CD4-positive, alpha-beta T cell treated with Interferon alpha-2 for 1 hour (primary cell): ENCODE measurements at places on chromosomes 2 and 18.

DNA sequence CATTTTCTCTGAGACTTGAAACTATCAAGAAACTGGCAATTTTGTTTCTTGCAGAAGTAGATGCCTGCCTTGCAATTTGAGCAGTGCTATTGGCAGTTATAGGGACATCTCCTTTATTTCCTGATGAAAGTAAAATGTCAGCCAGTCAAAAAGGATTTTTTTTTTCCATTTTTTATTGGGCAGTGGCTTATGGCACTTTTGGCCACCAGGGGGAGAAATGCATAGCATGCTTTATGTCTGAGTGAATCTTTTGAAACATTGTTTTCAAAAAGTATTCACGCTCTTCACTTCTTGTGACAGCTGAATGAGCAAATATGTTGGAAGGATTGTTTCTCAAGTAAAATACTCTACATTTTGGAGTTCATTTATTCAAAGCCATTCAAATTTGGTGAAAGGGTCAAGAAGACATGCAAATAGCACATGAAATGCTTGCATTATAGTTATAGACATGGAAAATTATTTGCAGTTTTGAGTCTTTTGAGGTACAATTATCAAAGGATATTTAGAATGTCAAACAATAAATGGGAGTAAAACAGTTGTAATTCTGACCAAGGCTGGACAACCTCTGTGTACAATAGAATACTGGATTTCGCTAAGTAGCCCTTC lies 491.0 kb downstream of the CDH2 start:
- DNase-seq: no peak

DNA sequence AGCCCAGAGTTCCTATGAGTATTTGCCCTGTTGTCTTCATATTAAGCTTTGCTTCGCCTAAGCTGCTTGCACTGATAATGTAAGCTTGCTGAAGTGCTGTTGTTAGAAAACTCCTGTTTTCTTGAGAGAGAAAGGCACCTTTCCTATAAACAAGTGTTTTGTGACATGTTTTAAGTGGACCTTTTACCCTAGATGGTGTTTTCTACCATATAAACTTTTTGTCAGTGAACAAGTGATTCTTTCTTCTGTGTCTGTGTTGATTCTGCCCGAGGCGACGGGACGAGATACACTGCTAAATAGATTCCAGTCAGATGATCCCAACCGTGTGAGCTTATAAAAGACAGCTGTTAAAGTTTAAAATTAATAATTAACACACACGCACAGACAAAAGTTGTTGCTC lies 24.1 kb downstream of the CABLES1 start:
- DNase-seq: no peak

DNA sequence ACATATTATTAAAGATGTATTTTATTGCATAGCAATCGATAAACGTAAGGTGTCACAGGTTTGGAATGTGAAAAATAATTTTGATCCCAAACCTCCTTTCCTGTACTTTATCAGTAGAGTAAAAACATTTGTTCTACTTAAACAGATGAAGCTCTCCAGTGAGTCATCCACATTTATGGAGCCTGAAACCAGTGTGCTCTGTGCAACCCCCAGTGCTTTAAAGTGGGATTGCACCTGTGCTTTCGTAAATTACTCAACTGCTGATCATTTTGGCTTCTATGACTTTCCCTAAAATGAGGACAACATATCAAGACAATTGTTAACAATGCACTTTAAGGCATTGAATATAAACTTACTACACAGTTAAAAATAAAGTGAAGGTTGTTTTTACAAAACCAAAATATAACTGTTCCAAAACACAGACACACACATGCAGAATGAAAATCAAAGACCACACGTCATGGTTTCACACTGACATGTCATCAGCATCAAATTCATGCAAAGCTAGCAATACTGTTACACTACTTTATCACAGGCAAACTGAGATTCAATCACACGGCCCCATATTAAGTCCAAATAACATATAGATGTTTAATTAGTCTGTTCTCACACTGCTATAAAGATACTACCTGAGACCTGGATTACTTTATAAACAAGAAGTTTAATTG lies 9.7 kb downstream of the TMEM18 start:
- DNase-seq: peak; percentile 16

DNA sequence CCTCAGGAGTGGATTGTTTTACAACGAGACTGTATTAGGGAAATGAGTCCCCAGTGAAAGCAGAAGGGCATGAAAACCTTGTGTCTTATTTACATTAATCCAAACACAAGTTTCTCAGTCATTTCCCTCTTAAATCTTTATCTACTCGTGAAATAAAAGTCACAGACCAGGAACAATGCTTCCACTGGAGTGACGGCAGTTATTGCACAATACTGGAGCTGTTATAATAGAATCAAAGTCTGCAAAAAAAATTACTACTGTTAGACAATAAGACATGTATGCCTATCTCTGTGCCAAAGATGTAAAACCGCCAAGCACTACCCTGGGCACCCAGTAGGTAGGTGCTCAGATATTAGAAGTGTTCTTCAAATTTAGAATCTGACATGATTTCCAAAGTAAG lies 375.5 kb downstream of the ZNF521 start:
- no peak for DNase-seq

- no peak for DNase-seq
Observed at GRCh38 chr2:191626497-191627151, 51.3 kb upstream of the NABP1 start.

DNA sequence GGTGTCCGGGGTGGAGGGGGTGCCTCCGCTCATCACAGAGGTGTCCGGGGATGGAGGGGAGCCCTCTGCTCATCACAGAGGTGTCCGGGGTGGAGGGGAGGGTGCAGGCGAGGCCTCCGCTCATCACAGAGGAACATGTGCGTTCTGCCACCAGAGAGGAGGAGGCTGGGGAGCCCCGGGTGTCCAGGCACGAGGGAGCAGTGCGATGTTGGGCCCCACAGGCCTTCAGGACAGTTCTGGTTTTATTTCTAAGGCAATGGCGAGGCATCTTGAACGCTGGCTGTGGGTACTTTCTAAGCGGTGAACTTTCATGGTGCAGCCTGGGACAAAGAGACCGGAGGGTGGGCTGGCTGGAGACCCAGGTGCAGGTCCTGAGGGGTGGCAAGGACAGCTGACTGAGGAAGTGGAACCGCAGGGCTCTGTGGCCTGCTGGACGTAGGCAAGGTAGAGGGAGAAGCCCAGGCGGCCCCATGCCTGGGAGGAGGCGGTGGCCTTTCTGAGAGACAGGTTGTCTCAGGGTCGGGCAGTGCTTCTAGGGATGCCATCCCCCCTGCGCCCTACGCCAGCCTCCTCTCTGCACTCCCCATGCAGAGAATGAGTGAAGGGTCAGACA lies 196.6 kb upstream of the SALL3 start:
- DNase-seq: no peak

DNA sequence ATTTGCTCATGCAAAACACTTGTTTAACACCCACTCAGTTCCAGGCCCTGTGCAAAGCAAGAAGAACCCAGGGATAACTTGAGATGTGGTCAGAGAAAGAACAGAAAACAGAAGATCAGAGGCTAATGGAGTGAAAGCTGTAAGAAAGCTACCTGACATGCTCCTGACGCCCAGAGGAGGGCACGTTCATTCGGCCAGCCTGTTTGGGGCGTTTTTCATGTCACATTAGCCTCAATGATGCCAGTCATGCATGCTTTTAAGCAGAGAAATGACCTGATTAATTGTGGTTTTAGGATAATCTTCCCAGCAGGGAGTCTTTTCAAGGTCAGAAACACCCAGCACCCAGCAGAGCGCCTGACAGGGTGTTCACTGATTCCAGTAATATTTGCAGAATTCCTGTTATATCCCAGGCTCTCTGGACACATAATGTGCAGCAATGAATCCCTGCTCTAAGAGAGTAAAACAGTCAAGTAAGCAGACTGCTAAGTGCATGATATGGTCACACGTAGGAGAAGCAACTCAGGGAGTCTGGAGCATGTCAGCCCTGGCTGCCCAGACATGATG lies 320.0 kb downstream of the LRATD1 start:
- DNase-seq: no peak

DNA sequence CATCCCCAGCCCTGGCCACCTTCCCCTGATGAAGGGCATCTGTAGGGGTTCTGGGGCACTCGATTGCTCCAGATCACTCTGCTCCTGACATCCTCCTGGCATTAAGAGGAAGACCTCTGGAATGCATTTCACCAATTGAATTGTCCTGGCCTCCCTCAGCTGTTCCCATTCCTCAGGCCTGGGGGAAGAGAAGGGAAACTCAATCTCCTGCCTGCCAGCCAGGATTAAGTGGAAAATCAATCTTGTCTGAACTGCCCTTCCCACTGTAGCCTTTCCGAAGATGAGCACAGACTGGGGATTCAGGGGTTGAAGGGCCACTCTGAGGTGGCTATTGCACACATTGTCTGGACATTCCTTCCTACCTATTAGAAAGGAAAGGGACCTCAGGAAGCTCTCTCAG lies 99.8 kb downstream of the ALK start:
- no peak for DNase-seq

- DNase-seq: no peak
Observed at GRCh38 chr2:118477111-118477862, 370.2 kb downstream of the EN1 start.

DNA sequence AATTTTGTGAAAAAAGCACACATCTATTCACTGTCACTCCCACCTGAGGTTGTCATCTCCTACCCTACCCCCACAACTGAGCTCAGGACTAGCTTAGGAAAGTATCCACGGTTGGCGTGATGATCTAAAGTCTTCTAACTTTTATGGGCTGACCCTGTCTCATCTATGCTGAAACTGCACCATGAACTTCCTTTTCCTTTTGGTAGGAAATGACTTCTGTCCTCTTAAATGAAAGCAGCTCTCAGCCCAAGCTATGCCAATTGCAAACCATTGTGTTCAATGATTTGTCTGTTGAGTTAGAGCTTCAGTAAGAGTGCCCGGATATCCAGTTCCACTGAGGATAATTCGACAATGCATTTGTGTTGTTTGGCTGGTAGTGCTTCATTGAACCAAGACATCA lies 52.7 kb downstream of the ARHGAP25 start:
- DNase-seq: no peak

GRCh38 chr2:27655155-27655951 lies 8.1 kb downstream of the SUPT7L start:
- DNase-seq: no peak

GRCh38 chr2:50769406-50770181 lies 262.3 kb downstream of the NRXN1 start:
- no peak for DNase-seq

DNA sequence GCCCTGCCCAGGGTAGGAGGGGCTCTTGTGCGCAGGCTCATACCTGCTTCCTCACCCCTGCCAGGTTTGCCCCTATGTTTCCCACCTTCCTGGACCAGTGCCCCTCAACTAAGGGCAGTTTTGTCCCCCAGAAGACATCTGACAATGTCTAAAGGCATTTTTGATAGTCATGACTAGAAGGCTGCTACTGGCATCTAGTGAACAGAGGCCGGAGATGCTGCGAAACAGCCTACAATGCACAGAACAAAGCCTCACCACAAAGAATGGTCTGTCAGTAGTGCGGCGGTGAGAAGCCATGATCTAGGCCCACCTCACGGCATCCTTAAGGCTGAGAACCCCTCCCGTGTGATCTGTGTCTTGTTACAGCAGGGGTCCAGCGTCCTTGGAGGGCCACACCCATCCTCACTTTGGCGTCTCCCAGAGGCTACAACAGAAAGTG lies 96.0 kb downstream of the TMEM17 start:
- DNase-seq: no peak
